ENCODE measurements at places on chromosomes 6 and 20.
A peak's percentile ranks its signal among the peaks of the same experiment; 100 is the strongest.

- no peak for DNase-seq
Measured at GRCh38 chr6:104046426-104046825, 813.3 kb downstream of the HACE1 start.

GRCh38 chr20:56683077-56683865 is 54.2 kb downstream of the TFAP2C start:
- DNase-seq: no peak

DNA sequence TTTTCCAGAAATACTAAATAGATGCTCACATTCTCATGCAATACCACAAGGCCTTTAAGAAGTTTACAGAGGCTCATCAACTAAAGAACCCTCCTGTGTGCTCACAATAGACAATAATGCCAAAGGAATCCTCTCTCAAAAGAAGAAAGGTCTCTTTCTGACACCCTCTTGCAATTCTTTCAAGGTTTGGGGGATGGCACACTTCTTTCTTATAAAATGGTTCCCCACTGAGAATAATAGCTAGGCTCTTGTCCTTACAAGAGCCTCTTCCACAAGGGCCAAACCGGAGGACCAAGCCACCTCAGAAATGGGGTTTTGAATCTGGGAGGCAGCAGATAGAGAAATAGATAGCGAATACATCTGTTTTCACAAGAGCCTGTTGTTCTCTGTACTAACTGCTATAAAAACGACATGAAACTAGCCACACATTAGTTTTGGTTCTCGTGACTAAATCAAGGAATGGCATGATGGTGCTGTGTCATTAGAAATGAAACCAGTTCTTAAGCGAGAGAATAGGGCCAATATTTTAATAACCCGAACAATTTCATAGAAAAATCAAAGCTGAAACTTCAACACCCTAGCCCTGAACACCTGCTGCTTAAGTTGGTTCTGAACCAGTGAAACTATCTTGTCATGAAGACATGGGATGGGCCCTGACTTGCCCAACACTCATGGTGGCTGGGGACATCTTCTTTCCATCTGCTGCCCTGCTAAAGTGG is 81.1 kb downstream of the PRDM1 start:
- DNase-seq: no peak

GRCh38 chr6:129558248-129558647 is 151.7 kb downstream of the ARHGAP18 start:
- DNase-seq: no peak

DNA sequence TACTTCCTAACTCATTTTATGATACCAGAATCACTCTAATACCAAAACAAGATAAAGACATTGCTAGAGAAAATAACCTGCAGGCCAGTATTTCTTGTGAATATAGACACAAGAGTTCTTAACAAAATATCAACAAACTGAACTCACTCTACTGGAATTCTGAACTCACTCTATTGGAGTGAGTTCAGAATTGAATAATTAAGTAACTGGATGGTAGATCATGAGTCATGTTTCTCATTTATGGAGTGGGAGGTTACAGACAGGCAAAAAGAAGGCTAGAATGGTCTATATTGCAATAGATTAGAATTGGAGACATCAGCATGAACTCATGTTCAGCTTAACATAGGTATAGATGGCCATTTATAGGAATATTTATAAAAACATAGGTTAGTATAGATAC is 26.6 kb upstream of the C6orf58 start:
- no peak for DNase-seq

- peak; percentile 13 for DNase-seq
Measured at GRCh38 chr20:38649275-38649891, 47.8 kb downstream of the ARHGAP40 start.

- no peak for DNase-seq
Measured at GRCh38 chr6:30742316-30743098, at the start of gene FLOT1. TSS of gene FLOT1 (minus strand) at chr6:30742687. CDS start at chr6:30742189, 498 bp downstream.

DNA sequence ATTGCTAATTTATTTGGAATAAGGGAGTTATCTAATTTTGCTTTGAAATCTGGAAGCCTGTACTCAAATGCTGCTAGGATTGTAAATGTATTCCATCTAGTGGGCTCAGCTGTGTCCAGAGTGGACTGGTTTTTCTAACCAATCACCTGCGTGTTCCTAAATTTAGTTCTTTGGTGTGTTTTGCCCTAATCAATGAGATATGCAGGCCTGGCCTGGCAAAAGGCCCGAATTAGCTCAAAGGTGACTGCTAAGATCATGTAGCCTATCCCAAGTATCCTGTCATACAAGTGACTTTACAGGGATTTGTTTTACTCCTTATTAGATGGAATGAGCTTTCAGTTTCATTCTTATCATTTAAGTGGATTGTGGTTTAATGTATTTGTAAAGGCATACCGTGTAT is 51.3 kb upstream of the ARMC2 start:
- no peak for DNase-seq

DNA sequence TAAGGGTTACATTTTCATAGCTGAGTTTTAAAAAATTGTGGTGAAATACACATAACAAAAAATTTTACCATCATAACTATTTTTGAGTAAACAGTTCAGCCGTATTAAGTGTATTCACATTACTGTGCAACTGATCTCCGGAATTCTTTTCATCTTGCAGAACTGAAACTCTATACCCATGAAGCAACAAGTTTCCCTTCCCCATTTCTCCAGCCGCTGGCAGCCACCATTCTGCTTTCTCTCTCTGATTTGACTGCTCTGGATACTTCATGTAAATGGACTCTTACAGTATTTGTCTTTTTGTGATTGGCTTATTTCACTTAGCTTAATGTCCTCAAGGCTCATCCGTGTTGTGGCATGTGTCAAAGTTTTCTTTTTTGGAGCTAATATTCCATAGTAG is 341.6 kb downstream of the QKI start:
- no peak for DNase-seq

DNA sequence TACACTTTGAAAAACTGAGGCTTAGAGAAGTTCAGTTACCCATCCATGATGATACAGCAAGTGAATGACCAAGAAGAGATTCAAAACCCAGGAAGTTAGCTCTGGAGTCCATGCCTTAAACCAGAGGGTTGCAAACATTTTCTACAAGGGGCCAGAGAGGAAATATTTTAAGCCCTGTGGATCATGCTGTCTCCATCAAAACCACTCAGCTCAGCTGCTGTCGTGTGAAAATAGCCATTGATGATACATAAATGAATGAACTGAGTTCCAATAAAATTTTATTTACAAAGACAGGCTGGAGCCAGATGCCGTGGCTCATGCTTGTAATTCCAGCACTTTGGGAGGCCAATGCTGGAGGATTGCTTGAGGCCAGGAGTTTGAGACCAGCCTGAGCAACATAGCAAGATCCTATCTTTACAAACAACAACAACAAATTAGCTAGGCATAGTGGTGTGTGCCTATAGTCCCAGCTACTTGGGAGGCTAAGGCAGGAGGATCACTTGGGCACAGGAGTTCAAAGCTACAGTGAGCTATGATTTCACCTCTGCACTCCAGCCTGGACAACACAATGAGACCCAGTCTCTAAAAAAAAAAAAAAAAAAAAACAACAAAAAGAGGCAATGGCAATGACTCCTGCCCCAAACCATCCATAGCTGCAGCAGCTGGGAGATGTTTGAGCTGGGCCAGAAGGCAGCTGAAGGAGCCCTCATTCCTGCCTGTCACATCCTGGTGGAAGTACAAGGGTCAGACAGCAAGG is 44.1 kb upstream of the RIN2 start:
- no peak for DNase-seq

GRCh38 chr20:49558826-49559225 is 9.1 kb downstream of the PTGIS start:
- no peak for DNase-seq

DNA sequence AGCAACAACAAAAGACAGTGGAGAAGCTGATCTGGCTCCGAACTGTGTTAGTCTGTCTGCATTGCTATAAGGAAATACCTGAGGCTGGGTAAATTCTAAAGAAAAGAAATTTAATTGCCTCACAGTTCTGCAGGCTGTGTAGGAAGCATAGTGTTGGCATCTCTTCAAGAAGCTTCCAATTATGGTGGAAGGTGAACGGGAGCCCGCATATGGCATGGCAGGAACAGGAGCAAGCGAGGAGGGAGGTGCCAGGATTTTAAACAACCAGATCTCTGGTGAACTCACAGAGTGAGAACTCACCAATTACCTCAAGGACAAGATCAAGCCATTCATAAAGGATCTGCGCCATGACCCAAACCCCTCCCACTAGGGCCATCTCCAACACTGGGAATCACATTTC is 293.5 kb downstream of the SMOC2 start:
- no peak for DNase-seq

GRCh38 chr6:148329596-148330381 is 12.8 kb upstream of the SASH1 start:
- DNase-seq: no peak

DNA sequence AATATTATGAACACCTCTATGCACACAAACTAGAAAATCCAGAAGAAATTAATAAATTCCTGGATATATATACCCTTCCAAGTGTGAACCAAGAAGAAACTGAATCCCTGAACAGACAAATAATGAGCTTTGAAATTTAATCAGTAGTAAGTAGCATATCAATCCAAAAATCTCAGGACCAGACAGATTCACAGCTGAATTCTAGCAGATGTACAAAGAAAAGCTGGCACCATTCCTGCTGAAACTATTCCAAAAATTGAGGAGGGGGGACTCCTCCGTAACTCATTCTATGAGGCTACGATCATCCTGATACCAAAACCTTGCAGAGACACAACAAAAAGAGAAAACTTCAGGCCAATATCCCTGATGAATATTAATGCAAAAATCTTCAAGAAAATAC is 67.0 kb upstream of the PDE7B start:
- DNase-seq: no peak

- no peak for DNase-seq
Measured at GRCh38 chr6:16163535-16164300, 34.8 kb downstream of the MYLIP start.

- DNase-seq: no peak
Measured at GRCh38 chr20:39070484-39071231, 108.5 kb downstream of the DHX35 start.

- DNase-seq: no peak
Measured at GRCh38 chr6:157800420-157801237, 22.4 kb upstream of the SNX9 start.

DNA sequence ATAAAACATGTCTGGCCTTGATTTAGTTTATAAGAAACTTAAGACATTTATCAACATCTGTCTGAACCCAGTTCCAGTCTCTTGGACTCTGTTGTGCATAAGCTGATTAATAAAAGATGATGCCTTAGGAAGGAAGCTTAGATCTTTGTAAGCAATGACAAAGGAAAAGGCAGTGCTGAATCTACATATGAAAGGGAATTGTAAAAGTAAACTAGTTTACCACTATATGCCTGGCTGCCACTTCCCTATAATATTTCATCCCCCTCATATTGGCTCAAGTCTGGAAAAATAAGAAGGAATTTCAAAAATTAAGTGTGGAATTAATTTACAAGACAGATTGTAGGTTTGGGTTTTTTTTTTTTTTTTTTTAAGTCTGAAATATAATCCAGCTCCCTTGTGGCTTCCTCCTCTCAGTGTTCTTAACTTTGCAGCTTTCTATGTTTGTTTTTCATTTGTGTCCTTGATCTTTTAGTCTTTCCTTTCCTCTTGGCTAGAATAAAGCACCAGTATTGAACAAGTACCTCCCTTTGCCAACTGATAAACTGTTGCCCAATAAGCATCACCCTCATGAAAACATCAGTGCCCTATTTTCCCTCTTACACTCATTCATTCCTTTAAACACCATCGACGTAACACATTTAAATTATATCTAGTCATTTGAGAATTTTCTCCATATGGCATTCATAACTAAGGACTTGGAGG is 146.7 kb upstream of the TBX18 start:
- DNase-seq: no peak

DNA sequence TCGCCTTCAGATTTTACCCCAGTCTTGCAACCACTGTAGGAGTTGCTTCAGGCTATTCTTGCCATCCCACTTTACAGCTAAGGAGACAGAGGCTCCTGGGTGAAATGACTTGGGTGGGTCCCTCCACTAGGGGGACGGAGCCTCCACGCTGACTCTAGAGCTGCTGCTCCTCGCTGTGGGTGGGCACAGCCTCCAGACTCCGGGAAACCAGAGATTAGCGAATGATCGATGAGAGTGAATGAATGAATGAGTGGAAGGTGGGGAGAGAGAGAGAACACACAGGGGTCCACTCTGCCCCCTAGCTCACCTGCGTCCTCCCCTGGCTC is 10.4 kb downstream of the ZBP1 start:
- DNase-seq: no peak

DNA sequence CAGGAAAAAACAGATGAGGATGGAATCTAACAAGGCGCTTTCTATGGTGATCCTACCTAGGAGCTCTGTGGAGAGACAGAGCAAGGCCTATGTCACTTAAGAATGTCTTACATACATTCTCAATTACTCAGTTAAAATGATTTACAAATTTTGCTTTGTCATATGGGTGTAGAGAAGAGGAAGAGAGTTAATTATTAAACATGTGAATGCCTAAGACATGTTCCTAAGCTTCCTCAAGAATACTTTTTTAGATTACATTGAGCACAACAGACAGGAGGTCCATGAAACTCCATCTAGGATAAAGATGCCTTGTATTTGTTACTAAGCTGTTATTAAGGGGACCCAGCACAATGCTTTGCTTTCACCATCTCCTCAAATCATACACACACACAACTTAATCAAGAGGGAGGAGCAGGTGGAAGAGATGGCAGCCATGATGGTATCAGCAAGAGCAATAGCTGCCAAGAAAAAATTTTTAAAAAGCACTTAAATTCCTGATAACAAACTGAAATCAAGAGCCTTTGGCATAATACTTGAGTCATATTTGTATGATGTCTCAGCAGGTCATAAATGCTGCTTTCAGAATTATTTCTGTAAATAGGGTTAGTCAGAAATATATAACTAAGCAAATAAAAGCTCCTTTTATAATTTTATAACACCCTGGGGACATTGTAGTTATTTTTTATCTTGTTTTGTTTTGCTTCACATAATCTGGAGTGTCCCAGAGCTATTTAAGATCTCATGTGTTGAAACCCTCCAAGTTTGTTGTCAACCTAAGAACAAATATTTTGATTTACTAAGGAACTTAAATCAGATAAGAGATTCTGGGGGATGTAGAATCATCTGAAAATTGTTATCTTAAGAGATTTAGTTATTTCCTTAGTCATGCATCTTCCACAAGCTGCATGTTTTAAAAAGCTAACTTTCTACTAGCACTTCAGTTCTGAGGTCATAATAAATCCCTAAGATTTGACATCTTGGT is 70.0 kb upstream of the CD2AP start:
- no peak for DNase-seq

DNA sequence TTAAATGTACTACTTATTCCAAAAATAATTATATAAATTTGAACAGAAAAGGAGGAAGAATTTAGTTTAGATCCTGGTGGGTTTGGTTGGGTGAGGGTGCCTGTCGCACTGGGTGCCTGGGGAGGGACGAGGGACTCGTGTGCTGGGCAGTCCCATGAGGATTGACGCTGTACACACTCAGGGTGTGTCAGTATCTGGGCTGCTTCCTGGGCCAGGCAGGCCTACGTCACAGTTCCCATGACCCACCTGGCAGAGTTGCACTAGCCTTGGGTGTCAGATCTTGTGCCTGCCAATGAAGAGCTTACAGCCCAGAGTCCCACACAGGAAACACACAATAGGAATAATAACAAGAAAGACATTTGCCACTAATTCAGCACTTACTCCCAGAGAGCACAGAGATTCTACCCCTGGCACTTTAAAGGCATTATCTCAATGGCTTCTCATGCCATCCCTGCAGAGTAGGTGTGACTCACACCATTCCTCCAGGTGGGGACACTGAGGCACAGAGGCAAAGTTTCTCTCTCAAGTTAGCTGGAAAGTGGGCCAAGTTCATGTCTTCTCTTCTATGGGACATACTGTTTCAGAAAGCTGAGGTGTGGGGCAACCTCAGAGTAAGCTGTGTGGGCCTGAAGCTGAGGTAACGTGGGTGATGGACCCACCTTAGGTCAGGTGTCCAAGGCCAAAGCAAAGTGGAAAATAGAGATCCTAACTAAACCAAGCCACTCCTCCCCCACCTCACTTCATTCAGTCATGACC is 1.3 kb upstream of the SDCBP2 start:
- DNase-seq: no peak
